Activated CD4-positive, alpha-beta T cell treated with anti-CD3 and anti-CD28 coated beads, Interleukin-2, amount 10 ng/mL, durations not matched to agents 24 days and 14 days (primary cell): ENCODE measurements at places on chromosomes 6 and 20. TPM values are rescaled to one million over a fixed set of nuclear protein-coding genes. Genes with fewer than 3 reads are reported as not detected.

Gene KCNK16
- not detected in 2 replicates for total RNA-seq

Gene RMND1
- total RNA-seq: 22.2 and 22.9 TPM in 2 replicates

Gene BCL2L1
- total RNA-seq: 379 and 381 TPM in 2 replicates

Gene ASIP
- not detected in 2 replicates for total RNA-seq

Gene SIRPB2
- not detected in 2 replicates for total RNA-seq

Gene GATA5
- total RNA-seq: not detected in 2 replicates

- H3K4me3 ChIP-seq: no peak overlapping the region
- DNase-seq: no peak
- no peaks in the 10 kb centered on the region for H3K36me3 ChIP-seq
- no peaks in the 10 kb centered on the region for H3K27me3 ChIP-seq
Measured at GRCh38 chr20:54716174-54716747, 240.9 kb downstream of the DOK5 start.

DNA sequence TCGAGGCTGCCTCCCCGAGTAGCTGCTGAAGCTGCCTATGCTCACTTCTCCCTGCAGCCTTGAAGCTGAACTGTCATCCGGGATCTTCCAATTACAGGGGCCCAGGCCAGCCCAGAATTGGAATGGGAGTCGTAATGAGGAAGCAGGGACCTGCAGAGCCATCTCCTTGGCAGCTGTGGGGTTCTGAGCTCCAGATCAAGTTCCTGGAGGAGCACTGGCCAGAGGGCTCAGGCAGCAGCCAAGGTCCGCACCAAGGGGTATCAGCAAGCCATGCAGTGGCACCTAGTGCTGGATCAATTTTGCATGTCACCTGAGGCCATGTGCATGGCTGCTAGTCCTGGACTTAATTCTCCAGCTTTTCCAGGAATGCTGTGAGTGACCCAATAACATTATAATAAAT, 163.2 kb upstream of the TSHZ2 start:
- H3K27ac ChIP-seq: no peak overlapping the region
- peaks cover 17% of the 10 kb centered on the region for H3K27me3 ChIP-seq
- H3K4me1 ChIP-seq: no peaks in the 10 kb centered on the region

DNA sequence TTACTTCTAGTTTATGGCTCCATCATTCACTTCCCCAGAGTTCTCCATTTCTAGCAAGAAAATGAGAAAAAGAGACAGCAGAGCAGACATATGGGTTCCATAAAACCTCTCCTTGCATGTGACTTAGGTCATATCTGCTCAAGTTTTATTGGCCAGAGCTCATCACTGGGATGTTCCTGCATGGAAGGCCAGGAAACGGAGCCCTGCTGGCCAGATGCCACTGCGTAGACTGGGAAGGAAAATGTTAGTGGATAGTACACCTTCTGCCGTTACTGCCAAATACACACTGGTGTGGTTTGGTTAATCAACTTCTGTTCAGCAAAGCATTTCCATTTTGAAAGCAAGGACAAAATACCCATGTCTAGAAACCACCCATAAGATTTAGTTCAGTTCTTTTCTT, 220.6 kb upstream of the TSHZ2 start:
- no peaks in the 10 kb centered on the region for H3K4me1 ChIP-seq
- H3K27me3 ChIP-seq: no peaks in the 10 kb centered on the region
- no peak overlapping the region for H3K27ac ChIP-seq
- H3K36me3 ChIP-seq: no peaks in the 10 kb centered on the region
- DNase-seq: no peak

DNA sequence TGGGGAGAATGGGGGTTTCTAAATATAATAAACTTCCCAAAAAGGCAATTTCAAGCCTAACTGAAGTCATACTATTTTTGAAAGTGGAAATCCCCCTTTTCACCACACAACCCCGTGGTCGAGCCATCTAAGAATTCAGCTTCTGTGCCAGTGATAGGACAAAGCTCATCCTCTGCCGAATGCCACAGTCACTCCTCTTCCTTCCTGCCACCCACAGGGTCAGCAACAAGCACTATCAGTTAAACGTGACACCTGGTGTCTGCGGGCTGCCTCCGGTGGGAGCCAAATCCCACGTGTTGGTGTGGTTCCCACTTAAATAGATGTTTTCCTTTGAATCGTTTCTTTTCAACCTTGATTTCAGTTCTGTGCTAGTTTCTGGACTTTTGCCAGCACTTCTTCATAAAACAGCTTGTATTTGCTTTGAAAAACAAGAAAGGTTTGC, 60.7 kb downstream of the TNFAIP3 start:
- DNase-seq: peak; percentile 94
- no peaks in the 10 kb centered on the region for H3K27me3 ChIP-seq

GRCh38 chr6:144194293-144194810, 44.0 kb downstream of the STX11 start:
- no peak overlapping the region for H3K27ac ChIP-seq
- no peak for DNase-seq
- H3K27me3 ChIP-seq: no peaks in the 10 kb centered on the region

GRCh38 chr6:143607974-143608373, 69.8 kb upstream of the PHACTR2 start:
- no peak for DNase-seq
- H3K27me3 ChIP-seq: no peaks in the 10 kb centered on the region

GRCh38 chr20:63740627-63741353, 1.2 kb downstream of the SLC2A4RG start:
- peak; percentile 80 for DNase-seq
- H3K27me3 ChIP-seq: no peaks in the 10 kb centered on the region

GRCh38 chr6:13866301-13866700, 51.9 kb upstream of the MCUR1 start:
- DNase-seq: no peak
- H3K4me3 ChIP-seq: no peak overlapping the region
- H3K27me3 ChIP-seq: peaks cover 31% of the 10 kb centered on the region
- no peak overlapping the region for H3K27ac ChIP-seq
- no peaks in the 10 kb centered on the region for H3K36me3 ChIP-seq
- H3K4me1 ChIP-seq: no peaks in the 10 kb centered on the region

DNA sequence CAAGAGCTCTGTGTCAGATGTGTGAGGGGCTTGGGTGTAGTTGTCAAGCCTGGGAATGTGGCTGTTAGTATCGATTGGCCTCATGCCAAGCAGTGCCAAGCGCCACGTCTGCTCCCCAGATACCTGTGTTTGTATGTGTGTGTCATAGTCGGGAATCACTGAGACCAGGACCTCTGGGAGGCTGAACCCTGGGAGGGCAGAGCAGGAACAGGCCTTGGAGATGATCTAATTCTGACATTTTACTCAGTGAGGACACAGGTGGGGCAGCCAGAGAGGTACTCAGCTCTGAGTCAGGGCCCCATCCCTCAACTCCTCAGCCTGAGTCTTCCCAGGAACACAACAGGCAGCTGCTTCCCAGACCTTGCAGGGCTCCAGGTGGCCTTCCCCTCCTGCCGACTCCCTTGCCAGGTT, 51.2 kb upstream of the FANCE start:
- H3K27ac ChIP-seq: no peak overlapping the region
- H3K27me3 ChIP-seq: no peaks in the 10 kb centered on the region
- no peak overlapping the region for H3K4me3 ChIP-seq

- no peaks in the 10 kb centered on the region for H3K27me3 ChIP-seq
- H3K36me3 ChIP-seq: peaks cover 66% of the 10 kb centered on the region
- H3K4me1 ChIP-seq: peaks cover 86% of the 10 kb centered on the region
- H3K4me3 ChIP-seq: peak overlapping the region; percentile 77
- DNase-seq: peak; percentile 84
- peak overlapping the region; percentile 99 for H3K27ac ChIP-seq
Measured at GRCh38 chr6:491233-491632, 99.7 kb downstream of the IRF4 start.

GRCh38 chr6:14132244-14132920, 14.8 kb downstream of the CD83 start:
- H3K27me3 ChIP-seq: no peaks in the 10 kb centered on the region
- no peak overlapping the region for H3K27ac ChIP-seq
- DNase-seq: no peak
- H3K36me3 ChIP-seq: peaks cover 73% of the 10 kb centered on the region
- peaks cover 25% of the 10 kb centered on the region for H3K4me1 ChIP-seq

- H3K4me1 ChIP-seq: peaks cover 2% of the 10 kb centered on the region
- H3K4me3 ChIP-seq: no peak overlapping the region
- no peak for DNase-seq
- no peak overlapping the region for H3K27ac ChIP-seq
- H3K27me3 ChIP-seq: no peaks in the 10 kb centered on the region
- peaks cover 21% of the 10 kb centered on the region for H3K36me3 ChIP-seq
Measured at GRCh38 chr6:83160167-83160566, 32.9 kb downstream of the PGM3 start.

DNA sequence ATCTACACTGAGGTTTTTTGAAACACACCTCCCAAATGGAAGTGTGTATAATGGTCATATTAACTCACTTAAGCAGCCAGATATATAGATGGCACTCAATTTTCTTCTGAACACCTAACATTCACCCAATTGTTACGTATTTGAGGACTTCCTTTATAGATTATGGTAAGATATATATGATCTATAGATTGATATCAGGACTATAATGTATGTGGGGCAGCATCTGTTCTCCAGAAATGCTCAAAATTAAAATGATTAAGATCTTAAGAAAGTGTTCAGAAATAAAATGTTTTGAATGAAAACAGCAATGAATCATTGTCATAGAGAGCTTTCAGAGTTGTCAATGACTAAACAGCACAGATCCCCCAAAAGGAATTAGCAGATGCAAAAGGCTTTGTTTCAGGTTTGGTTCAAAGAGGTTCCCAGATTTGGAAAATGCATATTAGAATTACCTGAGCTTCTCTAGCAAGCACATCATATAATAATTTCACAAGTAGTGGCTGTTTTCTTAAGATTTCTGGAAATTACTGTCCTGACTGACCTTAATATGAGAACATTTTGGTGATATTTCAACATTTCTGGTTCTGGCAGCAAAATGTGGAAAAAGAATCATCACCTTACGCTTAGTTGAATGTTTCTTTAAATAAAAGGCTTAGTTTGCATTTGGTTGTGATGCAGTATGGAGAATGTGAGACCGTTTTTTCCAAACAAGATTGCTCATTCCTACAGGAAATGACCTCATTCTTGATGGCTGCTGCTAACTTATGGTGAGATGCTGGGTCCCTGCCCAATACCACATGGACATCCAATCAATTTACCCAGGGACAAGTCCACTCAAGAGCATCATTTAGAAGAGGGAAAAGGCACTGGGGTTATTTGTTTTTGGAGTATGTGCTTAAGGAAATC, 31.5 kb downstream of the TRAF3IP2 start:
- no peak overlapping the region for H3K4me3 ChIP-seq
- no peaks in the 10 kb centered on the region for H3K27me3 ChIP-seq
- DNase-seq: no peak
- peaks cover 61% of the 10 kb centered on the region for H3K36me3 ChIP-seq
- H3K4me1 ChIP-seq: peaks cover 24% of the 10 kb centered on the region

GRCh38 chr6:5665667-5666066, 341.1 kb downstream of the NRN1 start:
- H3K27ac ChIP-seq: peak overlapping the region; percentile 70
- no peaks in the 10 kb centered on the region for H3K36me3 ChIP-seq
- peaks cover 29% of the 10 kb centered on the region for H3K4me1 ChIP-seq
- H3K27me3 ChIP-seq: no peaks in the 10 kb centered on the region
- no peak for DNase-seq
- H3K4me3 ChIP-seq: peak overlapping the region; percentile 58

DNA sequence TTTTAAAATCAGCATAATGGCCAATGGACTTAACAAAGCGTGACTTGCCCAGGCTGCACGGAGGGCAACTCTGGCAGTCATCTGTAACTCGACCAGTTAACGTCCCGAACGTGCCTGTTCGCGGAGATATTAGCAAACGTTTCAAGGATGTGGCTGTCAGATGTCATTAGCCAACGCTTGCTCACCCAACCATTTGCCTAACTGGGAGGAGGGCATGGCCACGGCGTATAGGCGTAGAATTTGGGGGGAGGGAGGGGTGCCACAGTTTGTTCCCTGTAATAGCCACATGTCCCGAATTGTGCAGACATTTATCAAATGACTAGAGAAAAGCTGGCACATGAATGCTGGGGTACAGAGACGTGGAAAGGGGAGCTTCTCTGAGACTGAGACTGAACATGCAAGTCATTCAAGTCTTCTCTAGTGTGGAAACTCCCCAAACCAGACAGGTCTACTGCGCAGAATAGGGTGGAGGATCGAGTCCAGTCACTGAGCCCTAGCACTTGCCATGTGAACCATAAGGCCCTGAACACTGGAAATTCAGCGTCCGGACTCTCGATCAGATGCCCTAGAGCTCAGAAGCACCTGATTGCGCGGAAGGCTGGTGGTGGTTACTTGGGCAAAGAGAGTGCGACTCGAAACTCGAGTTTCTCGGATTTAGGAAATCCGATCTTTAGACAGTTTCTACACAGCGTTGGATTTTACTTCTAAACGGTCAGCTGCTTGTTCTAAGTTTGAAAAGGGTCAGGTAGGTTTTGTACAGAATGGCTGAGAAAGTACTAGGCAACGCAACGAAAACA, 32.6 kb downstream of the TFAP2B start:
- H3K27ac ChIP-seq: no peak overlapping the region
- no peak overlapping the region for H3K4me3 ChIP-seq
- no peak for DNase-seq
- H3K4me1 ChIP-seq: no peaks in the 10 kb centered on the region

DNA sequence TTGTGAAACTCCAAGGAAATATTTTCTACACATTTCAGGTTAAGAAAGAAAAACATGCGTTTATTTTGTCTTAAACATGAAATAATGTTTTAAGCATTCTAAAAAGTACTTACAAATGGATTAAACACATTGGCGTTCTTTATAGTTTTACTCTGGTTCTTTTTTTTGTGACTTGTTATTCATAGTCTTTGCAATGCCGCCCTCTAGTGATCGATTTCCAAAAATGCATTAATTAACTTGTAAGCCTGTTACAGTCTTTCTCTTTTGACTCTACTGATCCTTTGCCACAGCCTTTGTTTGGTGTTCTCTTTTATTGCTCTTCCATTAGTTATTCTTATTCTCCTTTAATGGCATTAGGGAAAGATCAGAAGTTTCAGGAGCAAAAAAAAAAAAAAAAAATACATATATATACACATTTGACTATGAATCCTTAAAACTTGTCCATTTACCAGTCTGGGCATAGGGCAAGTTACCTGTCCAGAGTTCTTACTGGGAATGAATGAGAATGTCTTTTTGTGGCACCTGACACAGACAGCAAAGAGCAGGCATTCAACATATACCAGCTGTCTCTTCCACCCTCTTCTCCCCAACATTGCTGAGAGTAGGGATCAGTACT, 59.9 kb downstream of the MACROD2 start:
- H3K27ac ChIP-seq: no peak overlapping the region
- no peak overlapping the region for H3K4me3 ChIP-seq
- DNase-seq: peak; percentile 69
- H3K36me3 ChIP-seq: no peaks in the 10 kb centered on the region
- no peaks in the 10 kb centered on the region for H3K4me1 ChIP-seq
- H3K27me3 ChIP-seq: no peaks in the 10 kb centered on the region

DNA sequence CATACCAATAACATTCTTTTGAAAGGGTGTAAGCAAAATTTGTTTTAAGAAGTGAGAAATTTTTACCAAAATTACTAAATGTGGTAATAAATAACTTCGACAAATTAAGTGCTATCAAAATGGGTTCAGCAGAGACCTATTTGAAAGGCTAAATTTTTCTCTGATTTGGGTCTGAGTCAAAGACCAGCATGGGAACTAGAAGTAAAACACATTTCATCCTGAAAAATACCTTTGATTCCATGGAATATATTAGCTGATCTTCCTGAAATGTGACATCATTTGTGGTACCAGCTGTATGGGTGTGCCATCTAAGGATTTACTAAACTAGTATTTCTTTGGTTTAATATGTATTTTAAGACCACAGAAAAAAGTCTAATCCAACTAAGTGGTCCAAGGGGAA, 63.6 kb downstream of the BLOC1S5 start:
- H3K36me3 ChIP-seq: no peaks in the 10 kb centered on the region
- no peak for DNase-seq
- peaks cover 3% of the 10 kb centered on the region for H3K4me1 ChIP-seq
- H3K27me3 ChIP-seq: no peaks in the 10 kb centered on the region
- no peak overlapping the region for H3K27ac ChIP-seq
- no peak overlapping the region for H3K4me3 ChIP-seq
